ENCODE measurements at places on chromosomes 3 and 15. TPM values are rescaled to one million over a fixed set of nuclear protein-coding genes. Genes with fewer than 3 reads are reported as not detected.

Gene PRR23E
- not detected for total RNA-seq

Gene TBC1D23
- total RNA-seq, result 73.9 TPM

Gene KLHL6
- not detected for total RNA-seq

GRCh38 chr15:52682781-52683180, 3.6 kb upstream of the ATOSA start:
- peaks cover 20% of the 10 kb centered on the region for H3K4me1 ChIP-seq
- no peaks in the 10 kb centered on the region for H3K36me3 ChIP-seq
- DNase-seq, result no peak
- H3K4me3 ChIP-seq, result no peak overlapping the region
- no peak overlapping the region for H3K27ac ChIP-seq

DNA sequence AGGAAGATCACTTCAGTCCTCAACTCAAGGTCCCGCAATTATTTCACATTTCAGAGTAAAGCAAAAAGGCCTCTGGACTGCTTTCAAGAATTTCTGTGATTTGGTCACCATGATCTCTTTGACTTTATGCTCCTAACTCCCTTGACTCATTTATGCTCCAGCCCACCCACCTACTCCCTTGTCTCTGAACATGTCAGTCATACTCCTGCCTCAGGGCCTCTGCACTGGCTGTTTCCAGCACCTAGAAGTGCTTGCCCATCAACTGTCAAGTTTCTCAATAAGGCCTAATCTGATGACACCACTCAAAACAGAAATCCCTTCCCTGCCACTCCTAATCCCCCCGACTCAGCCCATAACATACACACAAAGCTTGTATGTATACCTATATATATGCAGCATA, 36.1 kb upstream of the CSPG5 start:
- DNase-seq, result no peak
- H3K36me3 ChIP-seq, result peaks cover 30% of the 10 kb centered on the region
- no peak overlapping the region for H3K27ac ChIP-seq
- no peaks in the 10 kb centered on the region for H3K27me3 ChIP-seq
- no peak overlapping the region for H3K4me3 ChIP-seq

GRCh38 chr15:89430530-89431341, 65.6 kb downstream of the RHCG start:
- peaks cover 9% of the 10 kb centered on the region for H3K4me1 ChIP-seq
- peak; percentile 54 for DNase-seq
- H3K4me3 ChIP-seq, result peak overlapping the region; percentile 84
- no peaks in the 10 kb centered on the region for H3K36me3 ChIP-seq
- H3K27ac ChIP-seq, result peak overlapping the region; percentile 32

Gene PAK6
- total RNA-seq, result not detected

Data from HFFc6 (cell line).